ENCODE measurements at places on chromosomes 7 and 10.

- DNase-seq = peak; percentile 43
These were observed at the start of gene FRAT1 for GRCh38 chr10:97318772-97319651. TSS of gene FRAT1 (plus strand) at chr10:97319271. CDS start at chr10:97319454, 183 bp downstream.

DNA sequence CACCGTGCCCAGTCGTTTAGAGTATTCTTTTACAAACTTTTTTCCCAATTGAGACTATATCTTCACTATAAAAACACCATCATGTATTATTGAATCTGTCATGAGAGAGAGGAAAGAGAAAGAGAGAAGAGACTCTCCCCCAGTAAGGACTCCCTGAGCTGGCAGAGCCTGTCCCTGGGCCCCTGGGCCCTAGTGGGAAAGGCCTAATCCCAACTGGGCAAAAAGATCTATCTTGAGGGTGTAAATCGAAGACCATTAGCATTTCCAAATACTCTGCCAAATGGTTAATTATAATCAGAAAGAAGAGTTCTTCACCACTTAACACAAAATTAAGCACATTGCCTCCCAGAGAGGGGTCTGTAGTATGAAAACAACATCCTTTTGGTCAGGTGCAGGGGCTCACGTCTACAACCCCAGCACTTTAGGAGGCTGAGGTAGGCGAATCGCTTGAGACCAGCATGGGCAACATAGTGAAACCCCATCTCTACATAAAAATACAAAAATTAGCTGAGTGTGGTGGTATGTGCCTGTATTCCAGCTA is 108.2 kb downstream of the SKIDA1 start:
- no peak for DNase-seq

DNA sequence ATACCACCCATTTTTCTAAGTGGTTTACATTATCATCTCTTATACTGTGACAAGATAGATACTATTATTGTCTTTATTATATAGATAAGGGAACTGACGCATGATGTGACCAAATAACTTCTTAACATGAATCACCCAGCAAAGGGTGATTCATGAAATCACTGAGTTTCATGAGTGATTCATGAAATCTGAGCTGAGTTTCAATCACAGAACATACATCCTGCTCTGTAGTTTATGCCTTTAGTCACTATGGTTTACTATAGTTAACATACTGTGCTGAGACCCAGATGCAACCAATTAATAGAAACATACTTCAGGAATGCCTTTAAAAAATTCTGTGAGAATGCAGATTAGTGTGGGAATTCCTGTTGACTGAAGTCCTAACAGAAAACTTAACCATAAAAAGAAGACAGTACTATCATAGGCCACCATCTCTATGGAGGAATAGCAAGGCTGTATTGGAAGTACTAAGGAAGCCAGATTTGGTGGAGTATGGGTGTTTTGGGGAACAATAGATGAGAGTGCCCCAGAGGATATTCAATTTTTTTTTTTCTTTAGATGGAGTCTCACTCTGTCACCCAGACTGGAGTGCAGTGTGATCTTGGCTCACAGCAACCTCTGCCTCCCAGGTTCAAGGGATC is 43.1 kb upstream of the SEMA3A start:
- no peak for DNase-seq

GRCh38 chr10:117896517-117896916 is 150.2 kb downstream of the RAB11FIP2 start:
- DNase-seq = no peak

DNA sequence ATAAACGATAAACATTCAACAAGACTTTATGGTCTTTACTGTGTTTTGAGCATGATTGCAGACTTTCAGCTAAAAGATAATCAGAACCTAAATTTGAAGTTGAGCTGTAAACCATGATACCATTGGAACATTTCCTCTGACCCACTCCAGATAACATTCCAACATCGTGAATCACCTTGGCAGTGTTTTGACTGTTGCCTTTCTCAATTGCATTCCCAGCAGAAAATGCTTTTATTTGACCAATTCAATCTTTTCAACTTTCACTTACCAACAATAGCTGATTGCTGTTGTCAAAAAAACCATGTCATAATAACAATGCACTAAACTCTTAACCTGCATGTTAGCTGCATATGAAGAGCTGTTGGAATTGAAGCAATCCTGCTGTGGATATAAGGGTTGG is 165.5 kb downstream of the MDFIC start:
- no peak for DNase-seq

DNA sequence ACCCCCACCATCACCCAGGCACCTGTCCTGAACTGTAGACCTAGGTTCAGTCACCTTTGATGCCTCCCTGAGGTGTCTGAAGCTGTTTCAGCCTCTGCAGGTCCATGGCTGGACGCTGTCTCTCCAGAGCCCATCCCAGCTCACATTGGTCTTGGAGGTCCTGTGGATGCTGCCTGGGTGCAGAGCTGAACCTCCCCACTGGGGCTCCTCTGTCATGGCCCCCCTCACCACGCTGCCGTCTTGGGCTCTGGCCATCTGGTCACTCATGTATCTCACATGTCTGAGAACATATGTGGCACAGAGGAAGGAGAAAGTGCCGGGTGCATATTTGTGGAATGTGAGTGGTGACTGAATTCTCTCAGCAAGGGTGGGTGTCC is 108.9 kb downstream of the NKX6-2 start:
- no peak for DNase-seq

GRCh38 chr7:100157334-100158228 is 942 bp downstream of the TRAPPC14 start:
- no peak for DNase-seq

- DNase-seq = no peak
These were observed 3.9 kb upstream of the EPC1 start for GRCh38 chr10:32350811-32351350.

DNA sequence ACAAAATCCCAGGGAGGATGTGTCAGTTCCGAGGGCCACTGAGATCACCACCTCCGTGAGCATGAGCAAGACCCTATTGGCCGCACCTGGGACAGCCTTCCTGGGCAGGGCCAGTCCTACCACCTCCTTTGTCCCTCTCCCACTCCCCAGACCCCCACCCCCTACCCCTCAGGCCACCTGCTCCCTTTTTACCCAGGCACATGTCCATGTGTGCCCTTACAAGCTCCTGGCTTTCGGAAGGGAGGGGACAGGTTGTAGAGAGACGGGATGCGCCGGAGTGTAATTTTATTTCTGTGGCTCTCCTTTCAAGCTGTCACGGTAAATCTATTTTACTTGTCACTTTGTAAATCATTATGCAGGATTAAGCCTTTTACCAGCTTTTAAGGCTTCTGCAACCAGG is 20.9 kb downstream of the ZMIZ1 start:
- DNase-seq = no peak

DNA sequence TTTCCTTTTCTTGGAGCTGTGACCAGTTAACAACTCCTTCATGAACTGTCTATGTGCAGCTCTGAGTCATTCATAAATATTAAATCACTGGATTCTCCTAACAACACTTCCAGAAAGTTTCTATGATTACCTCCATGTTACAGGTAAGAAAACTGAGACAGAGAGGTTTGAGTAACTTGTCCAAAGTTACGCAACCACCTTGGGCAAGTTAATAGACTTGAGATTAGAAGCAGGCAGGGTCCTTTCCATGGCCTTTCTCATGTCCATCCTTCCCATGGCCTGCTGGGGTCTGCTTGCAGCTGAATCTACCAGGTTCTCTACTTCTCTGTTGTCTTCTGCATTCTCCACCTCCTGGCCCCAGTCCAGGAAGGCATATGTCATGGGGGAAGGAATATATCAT is 648.8 kb upstream of the MKI67 start:
- no peak for DNase-seq

DNA sequence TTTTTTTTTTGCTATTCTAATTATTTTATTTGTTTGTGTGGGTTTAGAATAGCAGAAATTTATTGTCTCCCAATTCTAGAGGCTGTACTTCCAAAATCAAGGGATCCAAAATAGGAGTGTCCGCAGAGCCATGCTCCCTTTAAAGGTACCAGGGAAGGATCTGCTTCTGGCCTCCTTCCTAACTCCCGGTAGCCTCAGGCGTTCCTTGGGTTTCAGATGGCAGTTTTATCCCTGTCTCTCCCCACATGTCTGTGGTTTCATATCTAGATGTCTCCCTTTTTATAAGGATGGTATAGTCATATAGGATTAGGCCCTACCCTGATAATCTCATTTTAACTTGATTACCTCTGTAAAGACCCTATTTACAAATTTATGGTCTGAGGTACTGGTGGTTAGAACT is 48.4 kb downstream of the BMPR1A start:
- no peak for DNase-seq

DNA sequence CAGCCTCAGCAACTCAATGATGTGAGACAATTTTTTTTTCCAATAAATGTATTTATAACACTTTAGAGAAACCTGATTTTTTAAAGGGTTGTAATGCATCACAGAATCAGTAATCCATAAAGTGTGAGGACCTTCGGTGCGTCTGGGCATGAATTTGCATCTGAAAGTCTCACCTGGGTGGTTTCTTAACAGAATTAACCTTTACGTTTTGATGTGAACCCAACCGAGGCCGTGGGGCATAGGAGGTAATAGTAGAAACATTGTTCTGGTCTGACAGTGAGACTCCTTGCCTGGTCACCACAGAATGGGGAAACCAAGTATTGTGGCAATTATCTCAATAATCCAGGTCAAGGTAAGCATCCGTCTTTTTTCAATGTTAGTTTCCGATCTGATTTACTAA is 114.6 kb downstream of the PRKCQ start:
- DNase-seq = no peak

DNA sequence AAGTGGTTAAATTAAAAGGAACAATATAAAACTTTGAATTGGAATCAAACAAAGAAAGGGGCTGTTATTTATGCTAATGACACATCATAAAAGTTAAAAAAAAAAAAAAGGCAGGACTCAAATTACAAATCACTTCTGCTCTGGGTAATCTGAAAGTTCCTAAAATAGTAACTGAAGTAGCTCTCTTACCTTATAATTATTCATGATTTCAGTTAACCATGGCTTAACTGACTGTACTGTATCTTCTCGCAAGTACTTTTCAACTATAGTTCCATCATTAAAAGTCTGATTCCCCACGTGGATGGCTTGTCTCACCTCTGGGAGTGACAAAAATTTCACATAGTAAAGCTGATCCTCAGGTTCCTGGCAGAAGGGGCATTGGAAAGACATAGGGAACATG is 82.5 kb downstream of the CPVL start:
- DNase-seq = no peak

- no peak for DNase-seq
These were observed 54.6 kb downstream of the CDHR3 start for GRCh38 chr7:106017657-106018056.

DNA sequence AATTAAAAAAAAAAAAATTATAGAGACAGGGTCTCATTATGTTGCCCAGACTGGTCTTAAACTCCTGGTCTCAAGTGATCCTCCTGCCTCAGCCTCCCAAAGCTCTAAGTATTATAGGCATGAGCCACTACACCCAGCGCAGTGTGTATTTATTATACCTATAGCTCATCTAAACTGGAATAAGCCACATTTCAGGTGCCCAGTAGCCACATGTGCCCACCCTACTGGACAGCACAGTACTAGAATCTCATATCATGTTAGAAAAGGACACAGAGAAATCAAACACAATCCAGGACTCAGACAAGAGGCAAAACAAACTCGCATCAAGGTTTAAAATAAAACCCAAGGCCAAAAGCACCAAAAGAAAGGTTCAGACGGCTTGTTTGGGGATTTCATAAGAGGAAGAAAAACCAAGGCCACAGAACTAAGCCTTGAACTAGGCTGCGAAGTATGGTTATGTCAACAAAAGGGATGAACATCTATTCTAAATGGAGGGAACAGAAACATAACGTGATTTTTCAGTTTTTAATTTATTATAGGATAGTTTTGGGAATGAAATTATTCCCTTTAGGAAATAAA is 32.3 kb downstream of the SLC16A9 start:
- DNase-seq = no peak

GRCh38 chr10:71970869-71971268 is 6.7 kb downstream of the CHST3 start:
- DNase-seq = no peak

GRCh38 chr7:47449810-47450590 is 131.9 kb downstream of the TNS3 start:
- DNase-seq = no peak

GRCh38 chr7:99308461-99309074 is 17.1 kb upstream of the ARPC1A start:
- no peak for DNase-seq

DNA sequence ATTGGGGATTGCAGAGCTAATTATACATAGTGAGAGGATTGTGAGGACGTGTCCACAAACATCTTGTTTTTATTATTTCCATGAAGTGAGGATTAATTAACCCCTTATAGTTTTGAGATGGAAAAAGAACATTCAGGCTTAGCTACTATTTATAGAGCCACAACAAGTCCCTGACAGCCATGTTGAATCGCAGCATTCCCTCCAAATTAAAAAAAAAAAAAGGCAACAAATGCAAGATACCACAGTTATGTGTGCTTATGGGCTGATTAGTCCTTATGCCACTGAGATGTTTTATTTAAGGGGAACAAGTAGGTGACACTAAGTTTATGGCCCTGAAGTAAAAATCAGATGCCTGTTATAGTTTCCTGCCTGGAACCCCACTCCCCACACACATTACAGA is 350.3 kb downstream of the GPAM start:
- no peak for DNase-seq

- DNase-seq = no peak
These were observed 88.8 kb downstream of the NRBF2 start for GRCh38 chr10:63221950-63222349.

DNA sequence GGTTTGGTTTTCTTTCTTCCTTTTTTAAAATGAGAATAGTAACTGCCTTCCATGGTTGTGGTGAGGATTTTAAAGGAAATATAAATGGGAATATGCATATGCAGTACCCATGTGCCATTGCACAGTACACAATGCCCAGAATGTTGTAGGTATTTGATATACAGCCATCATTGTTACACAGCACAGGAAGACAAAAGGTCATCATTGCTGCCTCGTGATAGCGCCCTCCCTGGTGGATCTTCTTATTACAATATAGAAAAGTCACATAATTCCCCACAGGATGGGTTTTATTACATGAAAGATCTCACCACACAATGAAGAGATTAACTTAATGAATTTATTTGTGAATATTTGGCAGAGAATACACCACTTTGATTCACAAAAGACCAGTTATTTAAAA is 76.5 kb downstream of the PPP1R17 start:
- DNase-seq = no peak

DNA sequence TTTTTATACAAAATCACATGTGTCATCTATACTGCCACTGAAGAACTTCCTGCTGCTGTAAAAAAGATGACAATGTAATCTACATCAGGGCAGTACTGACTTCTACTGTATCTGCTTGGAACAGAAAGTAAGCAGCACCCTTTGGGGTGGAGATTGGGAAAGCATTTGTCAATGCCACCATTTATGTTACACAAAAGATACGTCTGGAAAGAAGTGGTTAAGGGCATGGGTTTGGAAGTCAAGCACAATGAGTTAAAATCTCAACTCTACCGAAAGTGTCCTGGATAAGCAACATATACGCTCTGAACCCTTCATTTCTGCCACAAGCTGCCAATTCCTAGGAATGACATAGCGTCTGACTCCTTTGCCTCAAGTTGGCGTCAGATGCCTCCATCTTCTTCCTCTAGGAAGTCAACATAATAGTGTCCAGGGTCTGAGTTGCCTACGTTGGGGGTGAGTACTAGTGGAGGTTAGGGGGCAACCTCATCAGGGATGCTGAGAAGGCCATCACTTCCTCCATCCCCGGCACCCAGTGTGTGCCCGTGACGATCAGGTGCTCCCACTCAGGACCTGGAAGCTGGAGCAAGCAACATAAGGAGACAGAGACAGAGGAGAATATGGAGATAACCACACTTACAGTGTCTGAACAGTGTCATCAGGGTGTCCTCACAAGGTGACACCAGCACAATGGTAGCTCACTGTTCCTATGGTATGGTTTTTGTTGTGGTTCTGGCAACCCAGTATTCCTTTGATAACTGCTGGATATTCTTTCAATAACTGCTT is 58.3 kb downstream of the SGMS1 start:
- DNase-seq = no peak

All from GM12878 (cell line).